ENCODE measurements at places on chromosomes 4 and X.

DNA sequence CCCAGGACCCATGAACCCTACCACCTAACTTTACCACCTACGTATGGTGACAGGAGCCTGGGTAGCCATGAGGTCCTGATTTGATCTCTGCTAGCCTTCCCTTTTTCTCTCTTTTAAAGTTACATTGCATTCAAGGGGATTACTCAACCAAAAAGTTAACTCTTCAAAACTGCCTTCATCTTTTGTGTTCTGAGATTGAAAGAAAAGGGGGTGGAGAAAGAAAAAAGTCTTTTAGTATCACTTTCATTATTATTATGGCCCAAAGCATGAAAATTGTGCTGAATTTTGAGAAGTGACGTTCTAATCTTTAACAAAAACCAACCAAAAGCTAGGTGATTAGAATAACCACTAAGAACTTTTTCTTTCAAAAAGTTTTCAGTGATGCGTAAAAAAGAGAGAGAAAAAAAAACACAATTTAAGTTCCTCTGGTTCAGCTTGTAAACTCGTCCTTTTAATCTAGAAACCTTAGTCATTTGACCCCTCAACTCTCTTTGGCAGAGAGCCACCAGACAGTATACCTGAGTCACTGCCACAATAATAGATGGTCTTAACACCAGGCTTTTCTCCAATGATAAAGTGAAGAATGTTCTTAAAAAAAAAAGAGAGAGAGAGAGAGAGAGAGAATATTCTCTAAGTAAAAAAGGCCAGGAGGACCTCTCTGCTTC is 347.4 kb upstream of the FGF13 start:
- no peak for DNase-seq

DNA sequence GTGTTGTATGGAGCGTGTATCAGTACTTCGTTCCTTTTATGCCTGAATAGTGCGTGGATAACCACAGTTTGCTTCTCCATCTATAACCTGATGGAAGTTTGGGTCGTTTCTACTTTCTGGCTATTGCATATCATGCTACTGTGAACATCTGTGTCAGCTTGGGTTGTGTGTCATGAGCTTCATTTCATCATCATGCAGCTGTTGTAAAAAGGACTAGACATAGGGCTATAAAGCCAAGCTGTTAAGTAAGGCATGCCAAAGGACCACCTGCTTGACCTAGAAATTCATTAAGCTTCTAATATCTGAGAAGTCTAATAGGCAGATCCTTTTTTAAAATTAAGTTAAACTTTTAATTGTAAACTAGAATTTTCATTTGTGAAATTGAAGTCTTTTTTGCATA is 18.4 kb downstream of the SMS start:
- no peak for DNase-seq

DNA sequence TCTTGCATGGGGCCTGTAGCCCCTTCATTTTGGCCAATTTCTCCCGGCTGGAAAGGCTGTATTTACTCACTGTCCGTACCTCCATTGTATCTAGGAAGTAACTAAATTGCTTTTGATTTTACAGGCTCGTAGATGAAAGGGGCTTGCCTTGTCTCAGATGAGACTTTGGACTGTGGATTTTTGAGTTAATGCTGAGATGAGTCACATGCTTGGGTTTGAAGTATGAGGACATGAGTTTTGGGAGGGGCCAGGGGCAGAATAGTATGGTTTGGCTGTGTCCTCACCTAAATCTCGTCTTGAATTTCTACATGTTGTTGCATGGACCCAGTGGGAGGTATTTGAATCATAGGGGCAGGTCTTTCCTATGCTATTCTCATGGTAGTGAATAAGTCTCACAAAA is 407.6 kb upstream of the NDST3 start:
- DNase-seq = no peak

DNA sequence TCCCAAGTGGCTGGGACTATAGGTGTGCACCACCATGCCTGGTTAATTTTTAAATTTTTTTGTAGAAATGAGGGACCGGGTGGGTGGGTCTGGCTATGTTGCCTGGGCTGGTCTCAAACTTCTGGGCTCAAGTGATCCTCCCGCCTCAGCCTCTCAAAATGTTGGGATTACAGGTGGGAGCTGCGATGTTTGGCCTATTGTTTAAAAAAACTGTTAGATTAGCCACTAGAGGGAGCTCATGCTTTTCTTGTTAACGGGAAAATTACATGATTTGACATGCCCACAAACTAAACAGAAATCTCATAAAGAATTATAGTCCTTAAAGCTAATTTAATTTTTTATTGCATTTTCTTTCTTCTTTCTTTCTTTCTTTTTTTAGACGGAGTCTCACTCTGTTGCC is 5.0 kb upstream of the SDAD1 start:
- peak; percentile 60 for DNase-seq

- DNase-seq = no peak
Observed at GRCh38 chr4:66568001-66568400, 897.7 kb upstream of the EPHA5 start.
